NCI-H69 (cell line): ENCODE measurements at places on chromosomes 13 and 19.

GRCh38 chr13:33711436-33711835, 106.5 kb upstream of the RFC3 start:
- DNase-seq: no peak

GRCh38 chr13:40617801-40618356, 48.6 kb downstream of the FOXO1 start:
- DNase-seq: no peak

DNA sequence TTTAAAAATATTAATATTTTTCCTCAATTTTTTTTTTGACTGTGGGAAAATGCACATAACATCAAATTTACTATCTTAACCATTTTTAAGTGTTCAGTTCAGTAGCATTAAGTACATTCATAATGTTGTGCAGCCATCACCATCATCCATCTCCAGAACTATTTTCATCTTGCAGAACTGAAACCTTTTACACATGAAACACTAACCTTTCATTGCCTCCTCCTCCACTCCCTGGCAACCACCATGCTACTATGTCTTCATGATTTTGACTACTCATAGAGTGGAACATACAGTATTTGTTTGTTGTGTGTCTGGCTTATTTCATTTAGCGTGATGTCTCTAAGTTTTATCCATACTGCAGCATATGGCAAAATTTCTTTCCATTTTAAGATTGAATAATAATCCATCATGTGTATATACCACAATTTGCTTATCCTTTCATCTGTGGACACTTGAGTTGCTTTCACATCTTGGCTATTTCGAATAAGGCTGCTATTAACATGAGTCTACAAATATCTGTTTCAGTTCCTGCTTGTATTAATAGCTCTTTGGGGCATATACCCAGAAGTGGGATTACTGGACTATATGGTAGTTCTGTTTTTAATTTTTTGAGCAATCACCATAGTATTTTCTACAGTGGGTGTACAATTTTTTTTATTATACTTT, 376.4 kb downstream of the MTUS2 start:
- DNase-seq: no peak

GRCh38 chr19:640606-641189, 1.0 kb downstream of the FGF22 start:
- no peak for DNase-seq

DNA sequence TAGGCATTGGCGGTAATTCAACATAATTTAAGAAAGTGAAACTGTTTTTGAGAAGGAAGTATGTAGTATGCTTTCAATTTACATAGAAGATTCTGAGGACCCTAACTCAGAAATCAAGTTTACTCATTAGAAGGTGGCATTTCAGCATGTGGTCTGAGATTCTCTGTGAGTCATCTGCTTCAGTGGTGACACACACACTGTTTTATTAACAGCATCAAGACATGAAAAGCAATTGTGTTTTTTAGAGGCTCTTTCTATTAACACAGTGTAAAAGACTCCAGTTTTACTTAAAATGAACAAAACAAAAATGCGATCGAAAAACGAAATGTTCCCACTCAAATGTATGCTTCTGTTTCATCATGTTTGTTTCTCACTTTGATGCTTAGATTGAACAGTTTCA, 802.1 kb upstream of the SLITRK6 start:
- DNase-seq: no peak

- DNase-seq: peak; percentile 74
These were observed 40.6 kb upstream of the FAM216B start for GRCh38 chr13:42740753-42741152.

GRCh38 chr19:18712981-18713380, 29.5 kb downstream of the CRTC1 start:
- no peak for DNase-seq

DNA sequence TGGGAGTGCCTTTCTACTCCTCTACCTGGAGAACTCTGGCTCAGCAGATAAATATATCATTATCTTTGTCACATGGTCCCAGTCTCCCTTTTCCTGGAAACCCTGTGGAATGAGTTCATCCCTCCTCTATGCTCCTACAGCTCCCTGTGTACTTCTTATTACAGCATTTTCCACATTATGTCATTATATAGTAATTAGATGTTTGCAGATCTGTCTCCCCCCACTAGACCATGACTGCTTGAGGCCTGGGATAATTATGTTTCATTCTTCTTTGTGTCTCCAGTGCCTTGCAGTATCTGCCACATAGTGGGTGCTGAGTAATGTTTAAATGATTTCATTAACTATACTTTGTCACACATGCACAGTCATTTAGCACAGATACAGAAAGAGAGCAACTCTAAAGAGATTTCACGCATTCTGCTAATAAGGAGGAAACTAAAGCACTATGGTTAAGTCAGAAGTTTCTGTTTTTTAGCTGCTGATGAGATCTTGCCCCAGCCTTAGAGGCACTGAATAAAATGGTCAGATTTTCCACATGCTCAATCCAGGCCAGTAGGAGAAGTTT, 66.1 kb upstream of the DIAPH3 start:
- peak; percentile 99 for DNase-seq

DNA sequence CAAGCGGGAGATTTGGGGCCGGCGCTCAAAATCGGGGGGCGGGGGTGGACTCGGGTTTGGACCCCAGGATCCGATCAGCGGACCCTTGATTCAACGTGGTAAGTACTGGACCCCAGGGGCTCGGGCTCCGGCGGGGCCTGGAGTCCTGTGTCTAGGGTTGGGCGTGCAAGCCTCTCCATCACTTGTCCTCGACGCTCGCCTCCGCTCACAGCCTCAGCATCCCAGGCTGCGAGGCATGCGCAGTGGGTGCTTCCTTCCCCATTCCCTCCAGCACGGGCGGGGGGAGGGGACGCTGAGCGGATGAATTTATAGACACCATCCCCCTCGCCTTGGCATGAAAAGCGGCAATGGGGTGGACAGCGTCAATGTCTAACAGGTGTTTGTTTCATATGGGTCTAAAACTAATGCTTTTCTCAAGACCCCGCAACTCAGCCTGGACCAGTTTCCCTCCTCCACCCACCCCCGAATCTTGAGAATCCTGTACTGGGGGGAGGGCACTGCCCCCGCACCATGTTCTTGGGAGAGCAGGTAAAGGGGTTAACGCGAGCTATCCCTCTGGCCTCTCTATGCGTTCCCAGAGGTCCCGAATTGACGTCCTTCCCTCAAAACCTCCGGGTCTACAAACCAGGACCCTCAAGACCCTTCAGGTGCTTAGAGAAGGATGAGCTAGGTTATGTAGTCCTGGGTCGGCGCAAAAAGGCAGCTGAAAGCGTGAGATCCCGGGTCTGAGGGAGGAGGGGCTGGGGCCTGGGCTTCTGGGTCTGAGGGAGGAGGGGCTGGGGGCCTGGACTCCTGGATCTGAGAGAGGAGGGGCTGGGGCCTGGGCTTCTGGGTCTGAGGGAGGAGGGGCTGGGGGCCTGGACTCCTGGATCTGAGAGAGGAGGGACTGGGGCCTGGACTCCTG, 579 bp downstream of the CPT1C start:
- DNase-seq: peak; percentile 91

DNA sequence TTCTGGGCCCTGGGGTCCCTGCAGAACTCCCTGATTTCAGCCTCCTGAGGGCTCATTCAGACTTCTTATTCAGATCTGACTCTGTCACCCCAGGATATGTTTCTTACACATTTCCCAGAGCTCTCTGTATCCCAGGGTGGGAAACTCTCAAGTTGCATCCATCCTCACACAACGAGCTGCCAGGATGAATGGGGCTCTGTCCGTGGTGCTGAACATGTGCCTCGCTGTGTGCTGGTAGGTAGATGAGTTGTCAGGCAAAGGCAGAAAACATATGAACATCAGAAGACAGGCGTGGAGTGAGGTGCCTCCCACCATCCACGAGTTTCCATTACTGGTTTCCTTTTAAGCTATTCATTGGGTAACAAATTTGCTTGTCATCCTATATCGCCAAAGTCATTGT, 11.4 kb upstream of the IGFL1 start:
- no peak for DNase-seq

- DNase-seq: no peak
These were observed 359.8 kb upstream of the HTR2A start for GRCh38 chr13:47256618-47257017.

- no peak for DNase-seq
These were observed 471 bp downstream of the DACH1 start for GRCh38 chr13:71866335-71867130.

DNA sequence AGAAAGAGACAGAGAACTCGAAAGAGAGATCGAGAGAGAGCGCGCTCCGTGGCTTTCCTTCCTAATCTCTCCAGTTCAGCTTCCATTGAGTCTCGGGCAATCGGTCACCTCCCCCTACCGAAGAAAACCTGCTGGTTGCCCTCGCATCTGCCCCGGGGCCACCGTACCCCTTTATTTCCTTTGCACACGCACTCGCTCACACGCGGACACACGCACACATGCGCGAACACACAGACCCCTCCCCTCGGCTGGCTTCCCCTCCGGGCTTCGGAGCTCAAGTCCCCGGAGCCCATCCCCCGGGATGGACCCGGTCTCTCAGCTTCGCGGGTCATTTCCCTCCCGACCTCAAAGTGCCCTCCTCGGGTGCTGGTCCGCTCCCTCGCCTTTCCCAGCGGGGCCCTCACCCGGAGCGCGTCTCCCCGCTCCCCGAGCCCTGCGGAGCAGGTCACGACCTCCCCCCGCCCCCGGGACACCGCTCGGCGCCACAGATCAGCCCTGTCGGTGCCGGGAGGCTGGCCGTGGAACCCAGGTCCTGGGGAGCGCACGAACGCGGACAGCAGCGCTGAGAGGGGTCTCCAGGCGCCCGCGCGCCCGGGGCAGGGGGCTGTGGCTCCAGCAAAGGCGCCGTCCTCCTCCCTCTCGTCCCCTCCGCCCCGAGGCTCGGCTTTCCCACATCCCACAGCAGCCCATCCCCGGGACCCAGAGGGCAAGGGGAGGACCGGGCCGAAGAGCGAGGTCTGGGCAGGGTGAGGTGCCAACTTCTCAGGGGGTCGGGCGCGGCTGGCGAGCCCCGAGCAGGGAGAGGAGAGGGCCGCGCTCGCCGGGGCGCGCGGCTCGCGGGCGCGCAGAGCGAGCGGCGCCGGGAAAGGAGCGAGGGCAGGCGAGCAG, 1.8 kb downstream of the DACH1 start:
- DNase-seq: peak; percentile 79
